ENCODE measurements at places on chromosomes 13 and 19.
A peak's percentile ranks its signal among the peaks of the same experiment; 100 is the strongest.

- DNase-seq, result no peak
Observed at GRCh38 chr13:85653681-85654080, 145.5 kb downstream of the SLITRK6 start.

GRCh38 chr13:65074248-65074647, 2155.9 kb downstream of the PCDH9 start:
- DNase-seq, result no peak

DNA sequence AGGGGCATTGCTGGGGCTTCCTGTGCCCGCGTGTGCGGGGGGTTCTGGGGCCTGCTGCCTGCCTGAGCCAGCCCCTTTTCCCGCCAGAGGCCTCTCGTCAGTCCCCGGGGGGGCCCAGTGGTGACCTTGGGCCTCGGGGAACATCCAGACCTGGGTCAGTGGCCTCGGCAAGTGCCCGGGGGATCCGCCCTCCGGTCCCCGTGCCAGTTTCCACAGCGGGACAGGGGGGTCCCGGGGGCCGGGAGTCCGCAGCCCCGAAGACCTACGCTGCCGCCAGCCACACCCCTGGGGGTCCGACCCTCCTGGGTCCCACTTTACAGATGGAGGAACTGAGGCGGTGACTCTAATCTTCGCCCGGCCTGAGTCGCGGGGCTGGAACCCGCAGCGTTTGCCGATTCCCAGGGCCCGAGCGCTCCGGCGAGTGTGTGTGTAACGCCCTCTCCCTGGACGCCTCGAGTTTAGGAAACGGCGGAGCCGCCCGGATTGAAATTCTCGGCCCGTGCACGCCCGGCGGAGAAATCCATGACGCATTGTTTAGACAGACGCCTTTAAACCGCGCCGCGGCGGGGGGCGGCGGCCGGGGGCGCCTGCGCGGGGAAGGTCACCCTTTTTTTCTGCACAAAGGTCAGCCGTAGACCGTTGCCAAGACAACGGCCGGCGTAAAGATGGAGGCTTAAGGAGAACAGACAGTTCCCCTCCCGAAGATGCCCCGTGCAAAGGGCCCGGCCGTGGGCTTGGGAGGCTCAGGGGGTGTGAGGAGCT, 39.3 kb downstream of the EFNA2 start:
- DNase-seq, result peak; percentile 40

GRCh38 chr13:40192452-40192851, 474.0 kb downstream of the FOXO1 start:
- DNase-seq, result no peak

DNA sequence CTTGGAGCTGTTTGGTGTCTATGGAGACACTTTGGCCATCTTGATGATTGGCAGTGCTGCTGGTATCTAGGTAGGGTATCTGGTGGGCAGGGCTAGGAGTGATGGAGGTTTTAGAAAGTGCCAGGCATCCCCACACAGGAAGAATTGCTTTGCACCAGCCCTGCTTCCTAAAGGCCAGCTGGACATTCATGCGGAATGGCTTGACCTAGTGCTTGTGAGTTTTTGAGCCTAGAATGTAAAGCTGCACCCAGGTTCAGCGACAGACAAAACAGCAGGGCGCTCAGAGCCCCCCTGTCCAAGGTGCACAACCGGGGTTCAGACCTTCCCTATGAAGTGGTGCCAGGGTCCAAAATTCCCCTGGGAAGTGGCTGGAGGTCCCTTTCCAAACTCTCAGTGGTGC, 93.1 kb downstream of the ING1 start:
- DNase-seq, result no peak

DNA sequence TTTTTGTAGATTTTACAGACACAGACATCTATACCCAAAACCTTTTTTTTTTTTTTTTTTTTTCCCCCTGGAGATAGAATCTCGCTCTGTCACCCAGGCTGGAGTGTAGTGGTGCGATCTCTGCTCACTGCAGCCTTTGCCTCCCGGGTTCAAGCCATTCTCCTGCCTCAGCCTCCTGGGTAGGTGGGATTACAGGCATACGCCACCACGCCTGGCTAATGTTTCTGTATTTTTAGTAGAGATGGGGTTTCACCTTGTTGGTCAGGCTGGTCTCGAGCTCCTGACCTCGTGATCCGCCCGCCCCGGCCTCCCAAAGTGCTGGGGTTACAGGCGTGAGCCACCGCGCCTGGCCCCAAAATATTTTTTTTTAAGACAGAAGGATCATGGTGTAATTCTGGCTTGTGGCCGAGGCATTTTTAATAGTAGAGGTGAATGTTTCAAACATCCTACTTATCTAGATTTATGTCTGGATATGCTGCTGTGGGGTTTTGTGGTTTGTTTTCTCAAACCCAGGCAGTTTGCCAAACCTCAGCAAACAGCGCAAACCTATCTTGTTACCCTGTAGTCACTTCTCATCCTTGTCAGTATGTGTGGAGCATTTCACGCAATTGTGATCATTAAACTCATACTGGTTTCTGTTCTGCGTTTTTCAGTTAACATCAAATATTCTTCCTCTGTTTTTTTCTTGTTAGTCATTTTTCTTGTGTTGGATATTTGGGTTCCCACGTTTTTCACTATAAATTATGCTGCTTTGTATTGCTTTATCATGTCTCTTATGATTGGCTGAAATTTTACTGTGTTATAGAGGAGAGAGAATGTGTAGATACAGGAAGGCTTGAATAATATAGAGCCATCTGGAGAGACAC, 36.2 kb upstream of the GARRE1 start:
- peak; percentile 58 for DNase-seq

GRCh38 chr13:112728375-112729126, 38.7 kb downstream of the ATP11A start:
- DNase-seq, result no peak

DNA sequence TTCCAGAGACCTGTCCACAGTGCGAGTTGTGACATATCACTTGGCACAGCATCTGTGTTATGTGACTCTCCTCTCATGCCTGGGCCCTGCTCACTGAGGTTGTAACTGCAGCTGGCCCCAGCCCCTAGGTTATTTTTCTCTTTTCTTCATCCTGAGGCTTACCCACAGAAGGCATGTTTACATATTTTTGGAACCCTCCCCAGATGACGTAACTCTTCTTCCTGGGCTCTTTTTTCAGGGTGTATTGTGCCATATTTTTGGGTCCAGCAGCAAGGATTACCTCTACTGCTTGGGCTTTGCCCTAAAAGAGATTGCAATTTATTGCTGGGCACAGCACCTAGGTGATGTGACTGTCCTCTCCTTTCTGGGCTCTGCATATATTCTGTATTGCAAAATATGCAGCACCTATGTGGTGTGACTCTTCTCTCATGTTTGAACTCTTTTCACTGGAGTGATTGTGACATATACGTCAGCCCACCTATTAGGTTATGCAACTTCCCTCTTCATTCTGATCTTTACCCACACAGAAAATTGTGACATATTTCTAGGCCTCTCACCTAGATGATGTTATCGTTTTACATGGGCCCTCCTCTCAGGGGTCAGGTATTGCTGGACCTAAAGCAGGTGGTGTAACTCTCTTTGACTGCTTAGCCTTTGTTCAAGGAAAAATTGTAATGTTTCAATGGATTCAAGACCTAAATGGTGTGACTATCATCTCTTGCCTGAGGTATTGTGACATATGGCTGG, 64.5 kb upstream of the ZNF724 start:
- DNase-seq, result no peak

GRCh38 chr13:27374650-27375049, 49.8 kb upstream of the GTF3A start:
- peak; percentile 45 for DNase-seq

DNA sequence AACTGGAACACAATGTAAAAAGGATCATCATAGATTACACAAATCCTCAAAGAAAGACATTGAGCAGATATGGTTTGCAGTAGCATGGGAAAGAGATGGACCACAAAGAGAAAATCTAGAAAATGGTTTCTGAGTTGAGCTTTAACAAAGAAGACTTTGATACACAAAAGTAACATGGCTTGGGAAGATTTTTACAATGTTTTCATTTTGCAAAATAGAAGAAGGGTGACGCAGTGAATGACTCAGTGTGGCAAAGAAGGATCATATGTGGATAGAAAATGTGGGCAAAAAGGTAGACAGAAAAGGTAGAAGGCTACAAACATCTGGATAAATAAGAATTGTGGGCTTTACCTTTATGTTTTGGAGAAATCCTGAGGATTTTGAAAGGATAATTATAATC, 1220.5 kb downstream of the PCDH17 start:
- no peak for DNase-seq

GRCh38 chr13:44726214-44726613, 150.1 kb upstream of the TSC22D1 start:
- DNase-seq, result no peak

DNA sequence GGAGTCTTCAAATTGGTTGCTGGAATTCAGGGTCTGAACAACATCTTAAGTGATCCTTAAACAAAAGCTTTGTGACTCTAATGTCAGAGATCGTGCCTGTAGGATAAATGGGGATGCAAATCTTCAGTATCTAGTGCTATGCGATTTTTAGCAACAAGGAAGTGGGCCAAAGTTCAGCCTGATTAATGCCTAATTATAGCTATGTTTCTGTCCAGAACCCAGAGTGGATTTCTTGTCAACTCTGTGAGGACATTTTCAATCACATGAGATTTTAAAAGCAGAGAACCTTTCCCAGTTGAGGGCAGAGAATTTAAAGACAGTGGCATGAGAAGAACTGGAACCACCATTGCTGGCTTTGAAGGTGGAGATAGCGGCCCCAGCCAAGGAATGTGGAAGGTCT, 84.3 kb upstream of the PCDH9 start:
- DNase-seq, result no peak
